Ascending aorta (tissue), 2 donors: ENCODE measurements at places on chromosomes 12 and 14.
A peak's percentile ranks its signal among the peaks of the same experiment; 100 is the strongest.

GRCh38 chr14:32383364-32384009 lies 54.4 kb downstream of the AKAP6 start:
- H3K4me3 ChIP-seq = no peak overlapping the region
- no peaks in the 10 kb centered on the region for H3K36me3 ChIP-seq
- no peak overlapping the region for H3K27ac ChIP-seq
- no peaks in the 10 kb centered on the region for H3K27me3 ChIP-seq
- DNase-seq = no peak

- H3K27ac ChIP-seq = no peak overlapping the region
- no peak for DNase-seq
- no peak overlapping the region for H3K4me3 ChIP-seq
- no peaks in the 10 kb centered on the region for H3K27me3 ChIP-seq
- no peaks in the 10 kb centered on the region for H3K36me3 ChIP-seq
Observed at GRCh38 chr12:4151362-4152121, 122.0 kb upstream of the CCND2 start.

DNA sequence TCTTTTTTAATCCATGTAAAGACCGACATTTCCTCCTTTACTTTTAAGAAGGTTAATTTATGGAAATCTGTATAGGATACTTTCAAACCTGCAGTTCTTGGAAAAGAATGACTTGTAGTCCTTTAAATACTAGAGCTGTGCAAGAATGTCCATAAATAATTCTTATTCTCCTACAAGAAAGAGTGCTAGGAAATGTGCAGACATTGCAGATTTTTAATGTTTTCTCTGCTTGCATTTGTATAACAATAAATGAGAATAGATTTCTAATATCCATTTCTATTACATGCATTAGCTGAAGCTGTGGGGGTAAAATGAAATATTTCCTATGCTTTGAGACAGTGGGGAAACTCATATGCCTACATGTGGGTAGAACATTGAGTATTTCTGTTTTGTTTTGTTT lies 607.2 kb upstream of the NOVA1 start:
- H3K4me1 ChIP-seq = no peaks in the 10 kb centered on the region
- no peak overlapping the region for H3K4me3 ChIP-seq
- H3K27me3 ChIP-seq = no peaks in the 10 kb centered on the region
- H3K27ac ChIP-seq = no peak overlapping the region

- peaks cover 37% of the 10 kb centered on the region for H3K36me3 ChIP-seq
- peak within 1 kb of the TSS; percentile 48 for H3K27ac ChIP-seq
- H3K27me3 ChIP-seq = no peaks in the 10 kb centered on the region
- DNase-seq = peak; percentile 85
- H3K4me1 ChIP-seq = no peaks in the 10 kb centered on the region
Observed at GRCh38 chr12:6647083-6647604, at the start of gene ACRBP. TSS of gene ACRBP (minus strand) at chr12:6647432. CDS start at chr12:6647366, 66 bp downstream.

DNA sequence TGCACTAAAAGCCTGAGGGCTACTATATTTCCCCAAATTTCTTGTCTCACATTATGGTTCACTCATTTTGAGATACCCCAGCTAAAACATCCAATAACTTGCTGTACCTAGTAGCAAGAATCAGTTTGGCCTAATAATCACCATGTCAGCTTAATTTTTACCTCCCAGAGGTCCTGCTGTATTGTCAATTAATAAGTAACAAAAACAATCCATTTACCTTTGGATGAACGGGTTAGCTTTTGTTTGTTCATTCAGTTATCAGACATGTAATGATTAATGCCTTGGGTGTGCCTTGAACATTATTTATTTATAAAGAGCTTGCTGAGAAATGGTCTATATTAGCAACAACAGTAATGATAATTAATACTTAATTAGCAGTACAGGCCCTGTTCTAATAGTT lies 57.0 kb downstream of the MON2 start:
- no peak overlapping the region for H3K4me3 ChIP-seq
- H3K27me3 ChIP-seq = no peaks in the 10 kb centered on the region
- H3K36me3 ChIP-seq = no peaks in the 10 kb centered on the region
- no peak overlapping the region for H3K27ac ChIP-seq

GRCh38 chr12:108482717-108483212 lies 32.3 kb upstream of the FICD start:
- H3K4me1 ChIP-seq = no peaks in the 10 kb centered on the region
- H3K27ac ChIP-seq = no peak overlapping the region
- no peaks in the 10 kb centered on the region for H3K27me3 ChIP-seq
- no peak overlapping the region for H3K4me3 ChIP-seq
- DNase-seq = no peak

- no peaks in the 10 kb centered on the region for H3K4me1 ChIP-seq
- H3K4me3 ChIP-seq = no peak overlapping the region
- H3K36me3 ChIP-seq = no peaks in the 10 kb centered on the region
- no peak for DNase-seq
- H3K27me3 ChIP-seq = no peaks in the 10 kb centered on the region
- H3K27ac ChIP-seq = no peak overlapping the region
Observed at GRCh38 chr12:70314145-70314544, 51.9 kb upstream of the KCNMB4 start.

DNA sequence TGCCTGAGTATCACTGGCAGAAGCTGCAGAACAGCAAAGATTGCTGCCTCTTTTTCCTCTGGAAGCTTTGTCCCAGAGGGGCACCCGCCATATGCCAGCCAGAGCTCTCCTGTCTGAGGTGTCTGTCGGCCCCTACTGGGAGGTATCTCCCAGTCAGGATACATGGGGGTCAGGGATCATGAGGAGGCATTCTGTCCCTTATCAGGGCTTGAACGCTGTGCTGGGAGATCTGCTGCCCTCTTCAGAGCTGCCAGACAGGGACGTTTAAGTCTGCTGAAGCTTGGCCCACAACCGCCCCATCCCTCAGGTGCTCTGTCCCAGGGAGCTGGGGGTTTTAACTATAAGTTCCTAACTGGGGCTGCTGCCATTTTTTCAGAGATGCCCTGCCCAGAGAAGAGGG lies 20.3 kb downstream of the CLEC2B start:
- no peaks in the 10 kb centered on the region for H3K4me1 ChIP-seq
- H3K4me3 ChIP-seq = no peak overlapping the region
- no peak overlapping the region for H3K27ac ChIP-seq
- no peaks in the 10 kb centered on the region for H3K27me3 ChIP-seq
